ENCODE measurements at places on chromosomes 2 and 18. TPM values are rescaled to one million over a fixed set of nuclear protein-coding genes. Genes with fewer than 3 reads are reported as not detected.

DNA sequence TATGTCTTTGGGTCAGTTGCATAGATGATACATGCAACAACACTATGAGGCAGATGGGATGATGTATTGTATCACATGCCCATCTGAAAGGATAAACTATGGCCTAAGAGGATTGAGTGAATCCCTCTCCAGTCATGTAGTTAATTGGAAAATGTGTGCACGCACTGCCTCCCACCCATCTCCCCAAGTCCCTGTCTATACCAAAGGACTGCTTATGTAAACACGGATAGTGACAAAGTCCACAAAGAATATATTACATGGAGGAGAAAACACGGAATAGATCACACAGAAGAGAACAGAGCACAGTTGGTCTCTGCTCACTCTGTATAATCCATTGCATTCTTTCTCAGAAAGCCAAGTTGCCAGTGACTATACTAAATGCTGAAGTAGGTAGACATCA, 82.4 kb downstream of the NCKAP5 start:
- no peak for DNase-seq

GRCh38 chr2:64914735-64915509, 74.3 kb upstream of the SLC1A4 start:
- DNase-seq = no peak

- DNase-seq = no peak
Observed at GRCh38 chr2:171173087-171173486, 12.4 kb upstream of the TLK1 start.

- no peak for DNase-seq
Observed at GRCh38 chr2:25441353-25441752, 99.6 kb upstream of the DNMT3A start.

- DNase-seq = no peak
Observed at GRCh38 chr2:213627835-213628460, 343.7 kb downstream of the SPAG16 start.

GRCh38 chr2:210727549-210727948, 171.2 kb downstream of the CPS1 start:
- no peak for DNase-seq

DNA sequence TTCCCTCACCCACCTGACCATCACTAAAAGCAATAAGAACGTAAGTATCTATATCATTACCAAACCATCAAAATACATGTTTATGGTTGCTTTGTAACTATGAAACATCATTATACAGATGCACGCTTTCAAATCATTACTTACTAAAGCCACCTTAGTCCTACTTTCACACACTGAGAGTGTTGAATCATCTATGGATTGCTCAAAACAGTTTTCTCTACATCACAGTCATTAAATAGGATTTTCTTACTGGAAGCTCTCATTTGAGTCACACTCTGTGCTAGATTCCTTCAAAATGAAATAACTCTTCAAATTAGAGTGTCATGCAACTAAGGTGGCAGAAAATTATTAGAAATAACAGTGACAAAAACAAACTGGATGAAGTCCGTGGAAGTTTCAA, 878.4 kb downstream of the CPS1 start:
- no peak for DNase-seq

GRCh38 chr2:191582355-191582754, 95.6 kb upstream of the NABP1 start:
- peak; percentile 82 for DNase-seq

DNA sequence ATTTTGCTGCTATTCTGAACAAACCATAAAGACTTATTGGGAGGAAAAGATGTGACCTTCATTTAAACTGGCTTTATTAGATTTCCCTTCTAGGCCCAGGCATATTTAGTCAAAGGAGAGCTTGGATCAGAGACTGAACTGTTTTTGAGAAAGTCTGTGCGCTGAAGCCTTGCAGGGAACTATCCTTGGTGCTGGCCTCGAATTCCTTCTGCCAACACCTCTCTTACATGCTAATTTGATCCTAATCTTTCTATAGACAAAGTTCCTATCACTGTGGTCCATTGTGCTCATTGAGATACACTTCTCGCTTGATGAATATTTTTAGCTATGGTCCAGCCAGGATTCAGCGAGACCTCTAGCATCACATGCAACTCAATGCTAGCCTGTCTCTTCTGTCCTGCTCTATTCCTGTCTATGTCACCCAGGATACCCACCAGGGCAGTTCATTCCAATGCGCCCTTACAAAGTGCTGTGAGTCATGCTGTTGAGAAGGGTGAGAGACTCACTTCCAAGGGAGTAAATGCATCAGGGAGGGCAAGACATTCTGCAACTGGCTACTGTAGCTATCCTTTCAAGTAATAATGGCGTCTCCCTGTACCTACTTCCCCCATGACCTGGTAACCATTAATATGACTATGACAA, 356.7 kb upstream of the LYPD1 start:
- DNase-seq = no peak

DNA sequence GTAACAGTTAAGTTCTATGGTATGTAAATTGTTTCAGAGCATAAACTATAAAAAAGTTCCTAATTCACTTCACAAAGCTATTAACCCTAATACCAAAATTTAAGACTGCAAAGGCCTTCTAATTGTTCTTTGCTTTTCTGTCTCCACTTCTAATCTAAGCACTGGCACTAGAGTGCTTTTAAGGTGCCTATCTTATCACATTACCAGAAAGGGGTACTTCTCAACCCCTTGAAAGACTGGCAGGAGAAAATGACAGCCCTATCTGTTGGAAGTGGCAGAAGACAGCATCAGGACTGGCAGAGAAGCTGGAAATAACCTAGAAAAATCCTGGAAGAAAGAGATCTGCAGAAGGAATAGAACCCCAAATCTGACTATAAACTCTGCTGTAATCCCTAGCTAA, 10.3 kb downstream of the CNRIP1 start:
- DNase-seq = no peak

Gene SOX11
- under 0.01 TPM for total RNA-seq

Gene GPD2
- 103 TPM for total RNA-seq
